COR-L47 (cell line): ENCODE measurements at places on chromosomes 5 and 9.
A peak's percentile ranks its signal among the peaks of the same experiment; 100 is the strongest.

GRCh38 chr5:109939116-109939682 lies 249.5 kb downstream of the MAN2A1 start:
- DNase-seq, result no peak

GRCh38 chr9:127886401-127886972 lies 9.0 kb upstream of the AK1 start:
- DNase-seq, result no peak

DNA sequence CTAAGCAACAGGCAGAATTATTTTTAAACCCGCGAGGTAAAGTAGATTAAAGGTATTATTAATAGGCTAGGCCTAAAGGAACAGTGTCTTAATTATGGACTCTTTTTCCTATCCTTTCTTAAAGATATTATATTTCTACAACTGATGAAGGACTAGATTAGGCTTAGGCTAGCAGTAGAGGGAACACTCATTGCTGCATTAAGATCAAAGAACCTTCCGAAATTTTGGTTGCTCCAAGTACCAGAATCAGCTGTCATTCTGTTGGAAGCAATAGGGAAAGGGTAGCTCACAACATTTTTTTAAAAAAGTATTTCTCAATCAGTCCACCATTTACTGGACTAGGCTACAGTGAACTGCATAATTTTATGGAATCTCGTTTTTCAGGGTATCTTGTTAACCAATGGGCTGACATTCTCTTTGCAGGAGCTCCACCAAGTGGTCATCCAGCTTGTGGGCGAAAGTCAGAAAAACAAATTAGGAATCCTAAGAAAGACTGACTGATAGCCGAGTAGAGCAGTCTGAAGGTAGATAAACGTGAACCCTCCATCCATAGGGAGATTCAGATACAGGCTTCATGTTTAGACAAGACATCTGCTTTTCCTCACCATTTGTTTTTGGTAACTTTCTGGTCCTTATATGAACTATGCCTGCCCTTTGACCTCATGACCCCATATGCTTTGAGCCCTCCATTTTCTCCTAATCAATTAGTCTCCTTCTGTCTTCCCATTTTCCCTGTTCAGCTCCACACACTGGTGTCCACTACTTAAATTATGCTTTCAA lies 103.6 kb upstream of the CHD1 start:
- DNase-seq, result peak; percentile 63

- DNase-seq, result peak; percentile 36
Observed at GRCh38 chr9:37036371-37036775, 2.3 kb upstream of the PAX5 start.

- DNase-seq, result no peak
Observed at GRCh38 chr9:130692321-130692720, 1.3 kb upstream of the EXOSC2 start.

DNA sequence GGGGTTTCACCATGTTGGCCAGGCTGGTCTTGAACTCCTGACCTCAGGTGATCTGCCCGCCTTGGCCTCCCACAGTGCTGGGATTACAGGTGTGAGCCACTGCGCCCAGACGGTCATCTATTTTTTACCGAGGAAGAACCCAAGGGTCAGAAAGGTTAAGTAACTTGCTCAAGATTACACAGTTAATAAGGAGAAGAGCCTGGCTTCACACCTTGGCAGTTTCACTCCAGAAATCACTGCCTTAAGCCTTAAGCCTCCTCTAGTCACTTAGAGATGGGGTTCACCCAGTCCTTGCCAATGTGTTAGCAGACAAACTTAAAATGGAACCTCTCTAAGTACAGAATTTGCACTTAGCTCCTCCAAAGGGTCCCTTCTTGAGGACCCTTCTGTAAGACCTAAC lies 116.3 kb downstream of the PTTG1 start:
- no peak for DNase-seq

DNA sequence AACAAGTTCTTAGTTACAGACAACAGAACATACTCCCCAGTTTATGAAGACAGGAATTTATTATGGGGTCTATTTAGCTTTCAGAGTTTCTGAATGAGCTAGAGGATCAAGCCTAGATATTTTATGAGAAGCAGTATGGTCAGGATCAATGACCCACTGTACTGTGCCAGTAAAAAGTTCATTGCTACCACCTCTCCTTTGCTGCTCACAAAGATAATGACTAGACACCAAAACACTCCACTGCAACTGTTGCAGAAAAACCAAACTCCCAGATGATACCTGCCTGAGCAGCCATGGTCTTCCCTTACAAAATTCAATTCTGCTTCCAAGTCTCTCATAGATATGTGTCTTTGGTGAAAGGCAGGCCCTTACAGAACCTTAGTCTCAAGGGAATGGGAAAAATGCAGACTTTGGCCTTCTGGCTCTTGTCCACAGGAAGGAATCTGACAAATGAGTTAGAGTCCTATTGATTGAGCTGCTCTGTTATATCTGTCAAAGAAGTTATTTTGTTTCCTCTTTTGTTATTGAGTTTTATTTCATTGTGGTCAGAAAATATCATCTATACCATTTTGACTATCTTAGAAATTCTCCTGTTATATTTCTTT lies 74.7 kb upstream of the RASGRF2 start:
- DNase-seq, result no peak

GRCh38 chr5:100872408-100873190 lies 30.5 kb downstream of the ST8SIA4 start:
- DNase-seq, result no peak

- no peak for DNase-seq
Observed at GRCh38 chr9:11779971-11780370, 913.2 kb upstream of the TYRP1 start.

GRCh38 chr9:85212887-85213286 lies 528.9 kb downstream of the AGTPBP1 start:
- no peak for DNase-seq

- DNase-seq, result no peak
Observed at GRCh38 chr5:13501176-13501575, 443.3 kb downstream of the DNAH5 start.

- no peak for DNase-seq
Observed at GRCh38 chr5:174607916-174608315, 116.5 kb upstream of the MSX2 start.
